ENCODE measurements at places on chromosomes 6 and 20.

DNA sequence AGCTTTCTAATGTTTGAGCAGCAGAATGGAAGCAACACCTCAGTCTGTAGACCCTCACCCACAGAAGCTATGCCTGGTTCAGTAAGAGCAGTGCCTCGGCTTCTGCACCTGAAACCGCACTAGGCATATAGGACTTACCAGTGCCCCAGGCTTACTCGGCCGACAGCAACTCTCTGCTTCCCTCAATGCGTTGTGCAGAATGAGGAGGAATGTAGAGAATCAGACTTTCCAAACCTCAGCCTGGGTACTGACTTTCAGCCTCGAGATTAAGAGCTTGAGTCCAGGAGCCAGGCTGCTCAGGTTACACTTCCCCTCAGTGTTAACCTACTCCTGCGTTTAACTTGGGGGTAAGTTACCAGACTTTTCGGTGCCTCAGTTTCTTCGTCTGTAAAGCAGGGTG lies 8.6 kb downstream of the EYA2 start:
- DNase-seq, result no peak

DNA sequence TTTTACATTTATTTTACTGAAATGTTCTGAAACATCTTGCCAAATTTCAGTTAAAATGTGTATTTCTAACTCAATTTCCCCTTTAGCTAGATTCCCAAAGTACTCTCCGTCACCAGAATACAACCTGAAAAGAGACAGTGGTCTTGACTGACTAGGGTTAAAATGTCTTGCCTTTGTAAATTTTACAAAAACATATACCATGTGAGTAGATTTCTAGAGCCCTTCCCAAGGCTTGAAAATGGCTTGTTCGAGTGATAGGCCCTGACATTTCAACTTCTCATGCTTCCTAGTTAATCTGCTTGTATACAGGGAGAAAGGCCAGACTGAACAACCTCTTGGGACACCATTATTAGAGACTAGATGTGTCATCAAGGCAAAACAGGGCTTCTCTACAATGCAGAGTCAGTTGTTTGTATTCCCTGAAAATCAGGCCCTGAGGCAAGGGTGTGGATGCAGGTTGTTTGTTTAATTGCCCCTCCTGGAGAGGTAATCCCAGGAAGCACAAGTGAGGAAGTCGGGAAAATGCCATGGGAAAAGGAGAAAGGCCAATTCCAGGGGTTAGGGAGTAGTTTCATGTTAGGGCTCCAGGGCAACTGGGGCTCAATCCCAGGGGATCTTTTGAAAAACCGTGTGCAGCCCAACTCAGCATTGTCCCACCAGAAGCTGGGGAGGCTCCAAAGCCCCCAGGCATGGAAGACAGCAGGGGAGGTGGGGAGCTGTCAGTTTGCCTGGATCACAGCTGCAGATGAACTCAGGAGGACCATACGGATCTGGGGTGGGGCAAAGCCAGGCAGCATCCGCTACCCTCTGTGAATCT lies 11.6 kb upstream of the TFB1M start:
- no peak for DNase-seq

GRCh38 chr6:64220801-64221200 lies 585.2 kb downstream of the PHF3 start:
- DNase-seq, result no peak

GRCh38 chr6:128394167-128394566 lies 126.2 kb downstream of the PTPRK start:
- DNase-seq, result no peak

DNA sequence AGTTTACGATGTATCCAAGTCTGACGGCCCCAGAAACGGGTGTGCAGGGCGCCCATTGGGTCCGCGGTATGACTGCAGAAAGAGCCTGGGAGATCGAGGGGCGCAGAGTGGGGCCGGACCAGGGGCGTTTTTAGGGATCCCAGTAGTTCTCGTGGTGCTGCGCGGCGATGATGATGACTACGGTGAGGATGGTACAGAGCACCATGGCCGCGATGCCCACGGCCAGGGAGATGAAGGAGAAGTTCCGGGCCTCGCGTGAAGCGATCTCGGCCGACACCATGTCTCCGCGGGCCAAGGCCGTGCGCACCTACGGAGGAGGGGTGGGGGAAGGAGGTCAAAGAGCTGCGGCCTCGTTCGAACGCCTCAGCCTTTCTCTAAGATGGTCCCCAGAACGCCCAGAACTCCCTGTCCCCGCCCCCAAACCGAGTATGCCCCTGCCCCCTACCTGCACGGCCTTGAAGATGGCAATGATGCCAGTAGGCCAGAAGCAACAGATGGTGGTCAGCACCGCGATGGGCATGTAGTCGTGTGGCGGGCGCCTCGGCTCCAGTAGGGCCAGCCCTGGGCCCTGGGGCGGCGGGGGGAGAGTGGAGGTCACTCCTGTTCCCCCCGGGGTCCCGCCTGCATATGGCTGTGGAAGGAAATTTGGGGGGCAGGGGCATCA lies 2.5 kb downstream of the PRRT1 start:
- DNase-seq, result no peak

GRCh38 chr6:111812060-111813038 lies 60.9 kb downstream of the FYN start:
- no peak for DNase-seq

DNA sequence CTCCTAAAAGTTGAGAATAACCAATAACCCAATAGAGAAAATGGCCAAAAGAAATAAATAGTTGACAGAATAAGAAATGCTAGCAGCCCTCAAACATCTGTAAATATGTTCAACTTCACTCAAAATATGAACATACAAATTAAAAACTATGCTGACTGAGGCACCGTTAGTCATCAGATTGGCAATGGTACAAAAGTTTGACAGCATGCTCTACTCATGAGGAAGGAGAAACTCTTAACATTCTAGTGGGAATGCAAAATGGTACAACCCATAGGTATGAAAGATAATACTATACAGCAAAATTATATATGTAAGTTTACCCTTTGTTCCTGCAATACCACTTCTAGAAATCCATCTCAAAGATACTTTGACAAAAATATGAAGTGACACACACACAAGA lies 1.6 kb upstream of the ZSCAN12 start:
- DNase-seq, result no peak

DNA sequence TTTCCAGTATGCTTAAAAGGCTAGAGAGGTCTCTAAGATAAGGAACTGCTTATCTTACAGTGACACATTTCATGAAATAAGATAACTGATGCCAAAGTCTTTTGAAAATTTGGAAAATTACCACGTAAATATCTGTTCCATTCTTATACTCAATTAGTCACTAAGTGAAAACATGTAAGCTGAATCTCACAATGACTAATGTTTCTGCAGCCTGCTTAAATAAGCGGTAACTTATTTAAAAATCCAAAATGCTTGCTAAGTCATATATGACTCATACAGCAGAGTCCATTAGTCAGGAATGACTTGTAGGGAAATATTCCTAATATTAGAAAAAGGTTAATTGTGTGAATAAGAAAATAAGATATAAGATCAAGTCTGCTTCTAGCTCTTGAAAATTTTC lies 27.8 kb upstream of the LGSN start:
- no peak for DNase-seq

- no peak for DNase-seq
Observed at GRCh38 chr6:143773506-143774150, 69.5 kb upstream of the LTV1 start.

DNA sequence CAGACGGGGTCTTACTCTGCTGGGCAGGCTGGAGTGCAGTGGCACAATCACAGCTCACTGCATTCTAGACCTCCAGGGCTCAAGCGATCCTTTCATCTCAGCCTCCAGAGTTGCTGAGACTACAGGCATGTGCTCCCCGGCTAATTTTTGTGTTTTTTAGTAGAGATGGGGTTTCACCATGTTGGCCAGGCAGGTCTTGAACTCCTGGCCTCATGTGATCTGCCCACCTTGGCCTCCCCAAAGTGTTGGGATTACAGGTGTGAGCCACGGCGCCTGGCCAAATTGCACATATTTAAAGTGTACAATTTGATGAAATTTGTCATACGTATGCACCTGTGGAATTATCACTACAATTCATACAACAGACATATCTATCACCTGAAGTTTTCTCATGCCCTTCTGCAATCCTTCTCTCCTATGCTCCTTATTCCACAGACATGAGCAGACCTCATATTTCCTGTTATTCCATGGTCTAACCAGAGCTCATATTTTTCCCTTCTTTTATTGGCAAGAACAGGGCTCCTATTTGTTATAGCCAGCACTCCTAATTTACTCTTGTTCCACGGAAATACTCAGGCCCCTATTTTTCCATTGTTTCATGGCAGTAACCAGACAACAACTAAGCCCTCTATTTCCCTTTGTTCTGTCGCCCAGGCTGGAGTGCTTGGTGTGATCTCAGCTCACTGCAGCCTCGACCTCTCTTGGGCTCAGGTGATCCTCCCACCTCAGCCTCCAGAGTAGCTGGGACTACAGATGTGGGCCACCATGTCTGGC lies 2.2 kb upstream of the CSTL1 start:
- no peak for DNase-seq

GRCh38 chr20:31403886-31404285 lies 2.1 kb downstream of the DEFB121 start:
- DNase-seq, result no peak

- no peak for DNase-seq
Observed at GRCh38 chr20:52754366-52754765, 217.8 kb upstream of the TSHZ2 start.

DNA sequence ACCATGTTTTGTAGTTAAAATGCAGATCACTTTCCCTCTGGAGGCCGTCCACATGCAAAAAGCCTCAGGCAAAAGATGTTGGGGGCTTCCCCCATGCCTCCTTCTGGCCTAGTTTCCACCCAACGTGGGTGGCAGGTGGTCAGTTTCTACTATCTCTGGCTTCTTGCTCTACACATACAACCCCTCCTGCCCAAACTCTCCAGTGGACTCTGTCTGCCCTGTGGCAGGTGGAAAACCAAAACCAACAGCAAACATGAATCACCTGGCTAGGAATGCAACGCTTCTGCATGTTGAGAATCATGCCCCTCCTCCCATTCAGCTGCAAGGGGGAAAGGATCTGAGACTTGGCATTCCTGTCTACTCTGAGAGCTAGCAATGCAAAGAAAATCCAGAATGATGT lies 94.8 kb downstream of the MBOAT1 start:
- no peak for DNase-seq

DNA sequence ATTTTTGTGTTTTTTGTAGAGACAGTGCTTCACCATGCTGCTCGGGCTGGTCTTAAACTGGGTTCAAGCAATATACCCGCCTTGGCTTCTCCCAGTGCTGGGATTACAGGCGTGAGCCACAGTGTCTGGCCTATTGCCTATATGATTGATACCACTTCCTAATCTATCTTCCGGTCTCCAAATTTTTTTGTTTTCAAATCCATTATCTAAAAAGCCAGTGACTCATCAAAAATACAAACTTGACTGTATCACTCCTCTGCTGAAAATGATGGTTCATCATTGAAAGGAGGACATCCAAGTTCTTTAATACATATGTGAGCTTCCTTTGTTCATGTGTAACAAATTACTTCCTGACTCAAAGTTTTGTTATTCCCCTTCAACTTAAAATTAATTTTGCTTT lies 35.5 kb downstream of the FAM8A1 start:
- DNase-seq, result no peak

DNA sequence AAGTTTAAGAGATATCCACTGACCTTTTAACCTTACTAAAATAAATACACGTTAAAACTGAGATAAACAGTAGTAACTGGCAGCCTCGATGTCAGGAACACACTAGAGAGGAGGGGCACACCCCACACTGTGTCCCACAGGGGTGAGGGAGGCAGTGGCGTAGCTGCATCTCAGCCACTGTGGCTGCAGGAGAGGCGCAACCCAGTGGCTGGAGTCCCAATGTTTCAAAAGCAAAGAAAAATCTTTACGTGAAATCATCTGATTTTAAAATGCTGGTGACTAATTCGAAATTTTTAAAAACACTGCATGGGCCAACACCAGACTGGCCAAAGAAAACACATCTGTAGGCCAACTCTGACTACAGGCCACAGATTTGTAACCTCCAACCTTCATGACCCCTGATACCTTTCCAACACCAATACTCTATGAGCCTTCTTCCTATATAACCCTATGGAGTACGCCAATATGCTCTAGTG lies 54.7 kb downstream of the TRAM2 start:
- no peak for DNase-seq

- DNase-seq, result no peak
Observed at GRCh38 chr6:153215242-153215641, 84.2 kb upstream of the RGS17 start.

DNA sequence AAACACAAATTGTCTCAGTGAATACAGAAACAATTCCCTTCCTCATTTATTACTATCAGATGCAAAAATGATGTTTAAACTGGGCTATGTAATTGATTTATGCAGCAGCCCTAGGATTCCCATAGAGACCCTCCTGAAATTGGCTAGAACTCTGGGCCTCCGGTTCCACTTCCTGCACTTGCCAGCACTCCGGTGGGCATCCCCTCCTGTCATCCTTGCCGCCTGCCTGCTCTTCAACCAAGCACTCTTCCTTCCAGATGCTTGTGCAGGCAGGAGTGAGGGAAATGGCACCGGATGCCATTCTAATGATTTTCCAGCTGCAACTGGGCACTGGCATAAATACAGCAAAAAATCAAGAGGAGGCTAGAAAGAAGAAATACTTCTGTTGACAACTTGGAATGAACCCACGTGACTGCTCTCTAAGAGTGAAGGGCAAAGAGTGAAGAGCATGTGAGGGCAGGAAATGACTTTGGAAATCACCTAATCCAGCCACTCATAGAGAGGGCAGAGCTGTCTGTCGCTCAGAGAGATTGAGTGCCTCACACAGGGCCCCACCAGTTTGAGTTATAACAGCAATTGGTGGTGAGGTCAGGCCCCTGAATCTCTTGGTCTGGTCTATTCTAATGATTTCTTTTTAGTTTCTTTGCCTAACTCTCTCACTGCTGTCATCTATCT lies 3.7 kb upstream of the NEDD9 start:
- DNase-seq, result no peak

DNA sequence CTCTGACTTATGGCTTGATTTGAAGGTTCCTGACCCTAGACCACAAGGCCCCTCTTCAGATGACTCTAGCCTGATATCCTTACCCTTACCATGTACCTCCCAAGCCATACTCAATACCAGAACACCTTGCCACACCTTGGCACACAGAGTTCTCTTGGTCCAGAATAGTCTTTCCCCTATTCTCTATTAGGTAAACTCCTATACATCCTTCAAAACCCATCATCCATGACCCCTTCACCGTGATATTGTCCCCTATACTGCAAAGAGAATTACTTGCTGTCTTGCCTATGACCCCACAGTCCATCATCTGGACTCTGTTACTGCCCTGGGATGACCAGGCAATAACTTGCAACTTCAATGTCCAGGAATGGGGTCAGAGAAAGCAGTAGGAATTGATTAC lies 31.8 kb upstream of the DSN1 start:
- DNase-seq, result no peak

DNA sequence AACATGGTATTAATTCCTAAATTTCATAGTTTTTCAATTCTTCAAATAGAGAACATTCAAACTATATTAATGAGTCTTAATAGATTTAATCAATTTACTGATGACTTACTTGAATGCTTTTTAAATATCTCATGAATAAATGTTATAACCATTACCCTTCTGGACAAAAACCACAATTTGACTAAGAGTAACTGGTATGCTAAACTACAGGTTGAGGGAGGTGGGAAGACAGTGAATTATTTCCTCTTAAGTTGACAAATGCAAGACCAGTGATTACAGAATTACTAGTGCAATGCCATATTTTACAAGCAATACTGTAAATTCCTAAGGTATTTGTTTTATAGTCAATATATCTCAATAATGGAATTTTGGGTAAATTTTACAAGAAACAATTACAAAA lies 65.1 kb downstream of the REV3L start:
- DNase-seq, result no peak

GRCh38 chr6:35178012-35178411 lies 35.7 kb upstream of the SCUBE3 start:
- no peak for DNase-seq
